Right forelimb (tissue), 1 donor: ENCODE measurements at places on chromosomes 4 and X.
A peak's percentile ranks its signal among the peaks of the same experiment; 100 is the strongest.

- no peak for DNase-seq
Observed at GRCh38 chr4:39255266-39255665, 72.9 kb downstream of the WDR19 start.

DNA sequence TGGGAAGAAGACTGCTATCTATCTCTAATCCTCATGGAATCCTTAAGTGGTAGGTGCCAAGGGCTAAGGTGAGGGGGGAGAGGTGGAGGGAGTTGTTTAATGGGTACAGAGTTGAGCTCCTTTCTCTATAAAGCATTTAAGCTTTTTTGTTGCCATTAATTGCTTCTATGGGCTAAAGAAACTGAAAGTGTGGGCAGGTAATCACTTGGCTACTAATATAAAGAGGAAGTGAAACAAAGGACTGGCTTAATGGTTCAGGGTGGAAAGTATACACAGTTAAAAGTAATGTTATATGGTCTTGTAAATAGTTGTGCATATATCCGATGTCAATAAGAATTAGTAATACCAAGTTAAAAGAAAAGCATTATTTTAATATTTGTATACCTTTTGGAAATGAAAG, 83.9 kb downstream of the POLA1 start:
- DNase-seq, result no peak

DNA sequence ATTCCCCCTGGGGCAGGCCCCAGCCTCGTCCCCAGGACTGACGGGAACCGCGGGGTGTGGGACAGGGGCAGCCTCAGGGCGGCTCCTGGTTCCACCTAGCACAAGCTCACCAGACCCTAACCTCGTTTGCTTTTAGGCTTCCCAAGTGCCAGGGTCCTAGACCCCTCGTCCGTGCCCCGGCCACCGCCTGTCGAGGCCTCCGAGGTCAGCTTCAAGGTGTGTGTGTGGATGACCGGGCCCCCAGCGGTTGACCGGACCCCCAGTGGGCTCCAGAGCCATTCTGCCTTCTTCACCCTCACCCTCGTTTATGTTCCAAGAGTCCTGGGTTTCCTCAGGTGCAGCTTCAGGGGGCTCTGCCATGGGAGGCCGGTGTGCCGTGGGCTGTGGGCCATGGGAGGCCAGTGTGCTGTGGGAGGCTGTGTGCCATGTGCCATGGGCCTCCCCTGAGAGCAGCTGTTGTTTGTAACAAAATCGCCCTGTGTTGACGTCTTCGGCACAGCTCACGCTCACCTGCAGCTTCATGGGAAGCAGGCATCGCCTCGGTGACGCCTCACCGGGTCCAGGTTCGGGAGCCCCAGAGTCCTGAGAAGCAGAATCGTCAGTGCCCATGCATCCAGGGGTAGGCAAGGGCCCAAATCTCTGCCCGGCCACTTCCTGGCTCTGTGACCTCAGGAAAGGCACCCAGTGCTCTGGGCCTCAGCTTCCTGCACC, 43.0 kb upstream of the HMX1 start:
- DNase-seq, result peak; percentile 38

GRCh38 chr4:101356928-101357327, 9.6 kb upstream of the PPP3CA start:
- DNase-seq, result no peak

DNA sequence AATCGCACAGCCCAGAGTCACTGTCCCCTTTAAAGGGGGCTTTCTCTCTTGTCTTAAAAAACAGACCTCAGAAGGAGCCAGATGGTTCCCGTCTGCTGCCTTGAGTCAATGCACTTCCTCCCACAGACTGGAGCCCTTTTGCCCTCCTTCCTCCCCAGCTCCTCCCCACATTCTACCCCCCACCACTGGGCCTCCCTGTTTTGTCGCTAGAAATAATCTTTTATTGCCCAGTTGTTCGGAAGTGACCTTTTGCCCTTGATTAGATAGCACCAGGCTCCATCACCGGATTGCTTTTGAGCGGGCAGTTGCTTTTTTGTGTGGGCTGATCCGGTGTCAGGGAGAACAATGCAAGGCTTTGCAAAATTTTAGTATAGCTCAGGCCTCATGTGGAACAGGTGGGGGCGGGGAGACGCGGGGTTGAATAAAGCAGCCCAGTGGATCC, 47.7 kb downstream of the SPRY1 start:
- peak; percentile 67 for DNase-seq

DNA sequence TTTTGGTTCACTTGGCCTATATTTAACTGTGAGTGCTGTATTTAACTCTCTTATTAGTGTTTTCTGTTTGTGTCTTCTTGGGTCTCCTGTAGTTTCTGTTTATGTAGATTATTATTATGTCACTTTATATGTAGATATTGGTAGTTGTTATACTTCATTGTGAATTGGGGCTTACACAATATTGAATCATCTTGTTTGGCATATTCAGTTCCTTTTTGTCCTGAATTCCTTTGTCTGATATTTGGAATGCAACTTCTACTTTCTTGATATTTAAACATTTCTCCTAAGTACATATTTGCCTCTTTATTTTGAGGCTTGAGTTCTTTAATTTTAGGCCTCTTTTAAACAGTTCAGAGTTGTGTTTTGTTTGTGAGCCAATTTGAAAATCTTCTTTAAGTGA, 544.8 kb upstream of the ADGRL3 start:
- no peak for DNase-seq

DNA sequence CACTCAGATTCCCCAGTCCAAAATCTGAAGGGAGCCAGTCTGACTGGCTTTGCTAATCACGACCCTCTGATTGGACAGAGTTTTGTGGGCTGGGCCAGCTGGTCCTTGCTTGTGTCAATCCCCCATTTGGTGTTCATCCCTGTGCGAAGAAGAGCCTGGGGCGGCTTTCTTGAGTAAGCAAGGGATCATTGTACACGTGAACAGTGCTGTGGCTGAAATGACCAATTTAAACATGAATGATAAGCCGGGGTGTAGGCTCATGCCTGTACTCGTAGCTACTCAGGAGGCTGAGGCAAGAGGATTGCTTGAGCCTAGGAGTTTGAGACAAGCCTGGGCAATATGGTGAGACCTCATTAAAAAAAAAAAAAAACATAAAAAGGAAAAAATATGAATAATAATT, 379.1 kb downstream of the RAPGEF2 start:
- no peak for DNase-seq

DNA sequence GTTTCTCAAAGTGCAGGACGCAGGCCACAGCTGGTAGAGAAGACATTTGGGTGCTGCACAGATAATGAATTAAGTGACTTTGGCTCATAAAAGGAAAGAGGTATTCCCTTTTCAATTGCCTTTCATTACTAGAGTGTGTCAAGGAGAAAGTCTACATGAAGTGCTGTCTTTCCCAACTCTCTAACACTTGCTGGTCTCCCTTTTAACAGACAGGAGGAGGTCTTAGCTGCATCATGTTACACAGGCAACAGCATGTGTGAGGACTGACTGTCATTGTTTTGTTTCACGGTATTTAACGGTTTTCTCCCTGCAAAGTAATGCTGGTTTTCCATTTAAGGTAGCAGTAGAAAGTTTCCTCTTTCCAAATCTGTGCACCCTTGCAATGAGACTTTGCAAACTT, 291.3 kb upstream of the LDB2 start:
- no peak for DNase-seq

DNA sequence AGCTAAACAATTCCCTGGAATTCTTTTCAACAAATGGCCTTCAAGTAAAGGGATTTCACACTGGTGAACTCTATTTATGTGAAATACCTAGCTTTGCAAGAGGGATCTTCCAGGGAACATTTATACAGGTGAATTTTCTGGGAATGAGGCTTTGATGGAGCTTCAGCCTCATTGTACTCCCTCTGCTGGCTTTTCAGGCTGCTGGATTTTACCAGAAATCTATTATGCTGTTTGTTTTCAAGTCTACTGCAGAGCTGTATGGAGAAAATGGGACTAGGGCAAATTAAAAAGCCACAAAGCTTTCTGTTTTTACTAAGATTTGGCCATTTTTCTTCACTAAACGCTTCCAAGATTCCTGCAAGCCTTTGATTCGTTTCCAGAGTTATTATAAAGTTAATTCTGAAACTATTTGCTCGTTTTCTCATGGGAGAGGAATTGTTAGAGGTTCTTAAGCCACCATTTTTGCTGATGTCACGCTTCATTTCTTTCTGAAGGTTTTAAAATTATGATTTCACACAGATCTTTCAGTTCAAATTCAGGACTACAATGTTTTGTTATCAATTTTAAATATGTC, 31.6 kb downstream of the KDM6A start:
- no peak for DNase-seq

GRCh38 chr4:170089274-170089667, 485 bp downstream of the AADAT start:
- DNase-seq, result no peak

GRCh38 chr4:123661080-123661737, 264.6 kb downstream of the SPRY1 start:
- no peak for DNase-seq

DNA sequence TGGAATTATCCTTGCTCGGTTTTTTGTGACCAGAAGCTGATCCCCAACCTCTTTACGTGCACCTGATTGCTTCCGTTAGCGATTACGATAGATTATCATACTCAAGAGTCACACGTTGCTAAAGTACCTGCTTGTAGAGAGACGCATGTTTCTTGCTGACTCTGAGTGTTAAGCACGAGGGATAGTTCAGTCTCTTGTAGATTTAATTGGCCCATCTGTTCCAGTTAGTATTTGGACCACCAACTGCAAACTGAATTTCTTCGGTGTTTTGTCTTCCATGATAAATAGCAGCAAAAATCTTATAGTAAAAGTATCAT, 516 bp upstream of the COX18 start:
- DNase-seq, result no peak
